ENCODE measurements at places on chromosomes 12 and 14. TPM values are rescaled to one million over a fixed set of nuclear protein-coding genes. Genes with fewer than 3 reads are reported as not detected.

- DNase-seq, result no peak
These were observed 96.4 kb downstream of the AACS start for GRCh38 chr12:125161712-125162022.

DNA sequence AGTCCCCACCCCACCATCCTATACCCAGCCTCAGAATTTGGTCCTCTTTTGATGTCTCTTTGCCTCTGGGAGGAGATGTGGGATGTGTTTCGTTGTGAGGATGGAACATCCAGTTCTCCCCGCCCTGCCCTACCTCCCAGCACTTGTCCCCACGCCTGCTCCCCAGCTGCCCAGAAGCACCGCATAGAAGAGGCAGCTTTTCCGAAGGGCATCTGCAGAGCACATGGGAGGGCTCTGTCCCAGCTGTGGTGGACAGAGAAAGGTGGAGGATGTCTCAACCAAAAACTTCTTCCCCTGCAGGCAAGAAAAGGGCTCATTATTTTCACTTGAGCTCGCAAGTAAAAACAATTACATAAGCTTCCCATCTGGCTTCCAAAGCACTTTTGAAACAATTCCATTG is 302.6 kb downstream of the PCNX1 start:
- no peak for DNase-seq

DNA sequence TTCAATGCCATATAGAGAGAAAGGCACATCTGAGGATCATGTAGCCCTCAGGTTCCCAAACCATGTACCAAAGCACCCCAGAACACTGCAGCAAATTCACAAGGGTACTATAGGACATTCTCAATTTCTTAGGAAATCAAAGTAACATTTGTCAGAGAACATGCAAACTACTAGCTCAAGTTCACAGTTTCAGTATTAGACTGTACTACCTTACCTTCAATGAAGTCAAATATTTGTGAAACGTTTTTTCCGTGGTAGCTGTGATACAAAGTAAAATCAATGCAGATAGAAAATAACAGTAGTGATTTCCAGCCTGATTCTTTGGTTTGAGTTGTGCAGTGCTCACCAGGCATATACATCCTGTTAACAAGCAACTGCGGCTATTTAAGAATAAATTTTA is 197.1 kb downstream of the MED13L start:
- DNase-seq, result no peak

DNA sequence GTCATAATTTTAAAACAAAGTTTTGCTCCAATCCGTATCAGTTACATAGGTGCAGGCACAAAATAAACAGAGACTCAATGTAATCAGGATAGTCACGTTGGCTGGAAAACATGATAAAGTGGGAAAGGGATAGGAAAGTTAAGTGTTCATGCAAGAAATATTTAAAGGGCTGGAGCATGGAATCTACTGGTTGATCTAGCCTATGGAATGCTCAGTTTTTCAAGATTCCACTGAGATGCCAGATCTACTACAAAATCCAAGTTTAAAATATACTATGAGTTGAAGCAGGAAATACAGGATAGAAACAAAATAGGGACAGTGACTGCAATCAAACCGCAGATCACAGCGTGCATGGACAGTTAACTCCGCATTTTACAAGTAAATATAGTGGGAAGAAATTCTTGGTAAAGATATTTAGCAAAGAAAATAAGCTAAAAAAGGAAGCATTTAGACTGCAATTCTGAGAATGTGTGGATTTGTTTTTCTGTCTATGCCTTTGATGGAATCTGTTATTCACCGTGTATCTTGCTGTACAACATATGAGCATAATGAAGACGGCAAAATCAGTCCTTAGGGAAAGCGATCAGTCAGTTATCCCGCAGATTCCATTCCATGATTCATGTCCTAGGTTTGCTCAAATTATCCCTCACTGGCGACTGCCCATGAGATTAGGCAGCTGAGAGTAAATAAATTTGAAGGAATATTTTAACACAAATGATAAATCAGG is 1044.3 kb downstream of the FLRT2 start:
- DNase-seq, result peak; percentile 74

GRCh38 chr14:49766839-49767238 is 1.1 kb upstream of the KLHDC2 start:
- no peak for DNase-seq

- peak; percentile 38 for DNase-seq
These were observed 90.7 kb downstream of the PPFIA2 start for GRCh38 chr12:81668475-81668874.

The EIF2S1 gene
- 180 TPM for total RNA-seq

The LRCOL1 gene
- total RNA-seq, result not detected

DNA sequence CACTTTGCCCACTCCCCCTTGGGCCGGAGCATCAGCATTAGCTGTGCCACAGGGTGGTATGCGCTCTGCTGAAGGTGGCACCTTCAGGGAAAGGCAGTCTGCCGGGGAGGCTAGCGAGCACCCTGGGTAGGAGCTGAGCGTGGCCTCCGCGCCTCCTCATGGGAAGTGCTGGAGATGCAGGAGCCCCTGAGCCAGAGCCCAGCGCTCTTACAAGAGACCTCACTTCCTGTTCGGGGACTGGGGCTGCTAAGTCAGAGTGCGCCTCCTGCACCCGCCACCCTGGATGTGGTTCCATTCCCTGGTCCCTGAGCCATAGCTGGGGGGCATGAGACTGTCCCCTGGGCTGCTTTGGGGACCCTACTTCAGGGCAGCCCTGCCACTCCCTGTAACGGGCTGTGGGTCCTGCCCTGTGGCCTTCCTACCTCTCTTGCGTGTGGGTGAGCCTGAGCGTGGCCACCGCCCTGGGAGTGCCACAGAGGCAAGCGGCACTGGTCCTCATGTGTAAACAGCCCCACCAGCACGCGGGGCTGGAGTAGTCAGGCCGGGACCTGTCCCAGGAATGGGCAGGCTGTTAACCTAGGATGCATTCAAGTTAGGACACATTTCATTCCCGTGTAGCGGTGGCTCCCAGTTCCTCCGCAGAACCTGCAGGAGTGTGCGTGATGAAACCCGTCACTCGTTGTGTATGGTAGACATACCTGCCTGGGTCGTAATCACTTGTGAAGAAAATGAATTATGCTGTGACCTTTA is 19.4 kb downstream of the COA8 start:
- DNase-seq, result no peak

DNA sequence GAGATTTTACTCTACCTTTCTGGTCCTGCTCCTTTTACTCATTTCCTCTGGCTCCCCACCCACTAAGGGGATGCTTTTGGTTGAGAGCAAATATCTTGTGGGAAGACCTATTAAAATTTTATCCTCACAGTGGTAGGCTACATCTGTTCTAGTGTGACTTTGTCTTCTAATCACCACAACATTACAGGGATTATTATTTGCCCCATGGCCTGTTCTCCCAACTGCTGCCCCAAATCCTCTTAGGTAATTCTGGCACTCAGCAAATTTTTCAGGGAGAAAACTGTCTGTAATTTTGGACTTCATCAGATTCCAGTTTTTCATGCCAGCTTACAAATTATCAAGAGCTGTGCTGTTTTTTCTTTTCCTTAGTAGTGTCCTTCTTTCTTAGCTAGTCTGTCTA is 172.3 kb downstream of the GPHN start:
- peak; percentile 3 for DNase-seq

The DCAF11 gene
- total RNA-seq, result 94.6 TPM

DNA sequence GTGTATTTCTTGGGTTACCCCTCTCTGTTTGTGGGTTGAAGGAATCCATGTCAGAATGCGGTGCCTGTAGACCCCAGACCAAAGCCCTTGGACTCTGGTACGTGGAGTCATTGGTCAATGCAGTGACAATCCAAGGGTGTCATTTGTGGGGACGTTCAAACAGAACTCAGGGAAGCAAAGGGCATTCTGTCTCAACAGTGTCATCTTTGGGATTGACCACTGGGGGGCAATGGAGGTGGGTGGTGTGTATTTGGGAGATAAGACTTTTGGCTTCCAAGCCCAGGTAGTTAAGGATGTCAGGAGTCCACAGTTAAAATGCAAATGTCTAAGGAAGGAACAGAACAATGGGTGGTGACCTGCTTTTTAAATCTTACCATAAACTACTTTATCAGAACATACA is 54.6 kb upstream of the CCDC175 start:
- DNase-seq, result peak; percentile 6

The CCDC198 gene
- not detected for total RNA-seq

DNA sequence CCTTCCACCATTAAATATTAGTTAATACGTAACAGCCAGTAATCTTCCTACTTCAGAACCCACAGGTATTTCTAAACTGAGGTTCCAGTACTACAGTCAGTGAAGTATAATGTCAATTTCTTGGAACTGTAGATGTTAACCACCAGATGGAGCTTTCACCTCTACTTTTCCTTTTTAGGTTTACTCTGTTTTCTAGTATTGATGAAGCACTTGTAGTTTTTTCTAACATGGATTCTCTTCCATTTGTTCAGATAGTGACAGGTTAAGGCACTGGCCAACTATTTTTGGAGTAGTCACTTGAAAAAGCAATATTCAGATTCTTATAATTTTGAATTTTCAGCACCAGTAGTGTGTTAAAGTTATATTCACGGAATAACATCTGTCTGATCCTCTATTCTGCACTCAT is 4.6 kb upstream of the SEC23A start:
- DNase-seq, result peak; percentile 46

DNA sequence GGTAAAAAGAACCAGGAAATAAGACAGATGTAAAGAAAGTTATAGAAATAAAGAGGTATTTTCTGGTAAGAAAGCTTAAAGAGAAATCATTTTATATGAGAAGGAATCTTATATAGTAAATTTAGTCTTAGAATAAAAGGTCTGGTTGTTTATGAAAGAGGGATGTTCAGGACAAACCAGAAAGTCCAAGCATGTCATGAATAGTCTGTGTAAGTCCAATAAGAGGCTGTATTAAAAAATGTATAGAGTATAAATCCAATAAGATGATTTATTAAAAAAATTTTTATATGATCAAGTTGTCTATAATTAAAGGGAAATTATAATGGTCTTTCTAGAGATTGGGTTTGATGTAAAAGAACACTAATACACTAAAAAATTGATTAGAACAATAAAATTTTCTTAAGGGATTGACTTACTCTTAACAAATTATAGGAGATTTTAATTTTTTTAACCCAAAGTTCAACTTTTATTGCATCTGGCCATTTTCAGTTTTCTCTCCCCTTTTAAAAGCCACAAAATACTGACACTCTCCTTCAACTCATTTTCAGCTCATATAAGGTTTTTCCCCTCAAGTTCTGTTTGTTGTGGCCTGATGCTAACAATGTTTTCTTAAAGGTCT is 35.1 kb downstream of the ST8SIA1 start:
- DNase-seq, result no peak

GRCh38 chr12:108729612-108730364 is 1.5 kb downstream of the CORO1C start:
- DNase-seq, result peak; percentile 48

DNA sequence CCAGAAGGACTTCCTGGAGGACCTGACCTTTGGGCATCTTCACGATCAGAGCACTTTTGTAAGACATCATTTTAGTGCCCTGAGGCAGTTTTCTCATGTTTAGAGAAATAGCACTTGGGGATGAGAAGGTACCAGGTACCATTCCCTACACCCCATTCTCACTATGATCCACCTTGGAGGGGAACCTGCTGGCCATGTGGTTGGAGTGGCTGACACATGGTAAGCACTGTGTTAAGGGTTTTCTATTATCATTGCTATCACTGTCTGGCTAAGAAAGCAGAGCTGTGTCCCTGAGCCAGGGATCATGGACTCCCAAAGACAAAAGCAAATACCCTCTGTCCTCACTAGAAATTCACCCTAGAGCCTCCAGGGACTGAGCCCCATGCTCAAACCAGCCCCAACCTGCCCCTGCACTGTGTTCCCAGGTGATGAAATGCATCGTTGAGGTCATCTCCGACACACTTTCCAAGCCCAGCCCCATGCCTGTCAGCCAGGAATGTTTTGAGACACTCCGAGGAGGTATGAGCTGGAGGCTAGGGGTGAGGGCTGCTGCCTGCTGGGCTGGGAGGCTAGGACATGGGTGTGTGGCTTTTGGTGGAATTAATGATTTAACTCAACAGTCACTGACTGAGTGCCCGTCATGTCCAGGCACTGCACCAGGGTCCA is 3.4 kb downstream of the CHGA start:
- DNase-seq, result no peak

The TMEM63C gene
- 0.16 TPM for total RNA-seq

The RBP5 gene
- not detected for total RNA-seq

The TPPP2 gene
- total RNA-seq, result not detected

DNA sequence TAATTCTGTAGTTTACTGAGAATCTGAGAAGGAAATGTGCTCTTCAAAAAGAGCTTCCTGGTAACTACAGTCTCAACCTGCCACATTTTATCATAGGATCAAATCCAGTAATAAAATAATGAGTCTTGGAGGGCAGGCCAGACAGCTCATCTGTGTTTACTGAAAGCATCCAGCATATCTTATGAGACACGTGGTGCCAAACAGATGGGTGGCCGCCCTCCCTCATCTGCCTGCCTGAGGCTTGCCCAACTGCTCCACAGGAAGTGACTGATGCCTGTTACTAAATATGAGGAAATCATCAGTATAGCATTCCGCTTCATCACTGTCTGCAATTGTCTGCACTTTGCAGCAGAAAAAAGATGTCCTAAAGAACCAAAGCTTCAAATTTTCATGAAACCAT is 13.5 kb downstream of the DHRS7 start:
- peak; percentile 86 for DNase-seq

The TAMALIN gene
- total RNA-seq, result 64.9 TPM

The RAD52 gene
- total RNA-seq, result 19.3 TPM

- DNase-seq, result no peak
These were observed 13.4 kb upstream of the PCNX1 start for GRCh38 chr14:70893858-70894291.

DNA sequence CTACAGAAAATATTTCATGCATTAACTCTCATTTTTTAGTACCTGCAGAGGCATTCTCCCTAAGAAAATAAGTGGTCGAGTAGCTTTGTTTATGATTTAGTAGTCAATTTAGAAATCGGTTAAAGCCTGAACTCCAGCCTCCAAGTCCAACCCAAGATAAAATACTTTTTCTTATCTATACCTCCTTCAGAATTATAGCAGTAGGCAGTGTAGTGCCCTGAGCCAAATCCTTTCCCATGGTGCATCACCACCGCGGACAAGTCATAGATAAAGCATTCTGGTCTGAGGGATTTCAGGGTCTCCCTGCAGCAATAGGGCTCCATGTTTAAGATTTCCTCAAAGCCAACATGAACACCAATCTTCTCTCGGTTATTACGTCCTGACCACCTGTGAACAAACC is 30.5 kb downstream of the USP44 start:
- DNase-seq, result no peak

DNA sequence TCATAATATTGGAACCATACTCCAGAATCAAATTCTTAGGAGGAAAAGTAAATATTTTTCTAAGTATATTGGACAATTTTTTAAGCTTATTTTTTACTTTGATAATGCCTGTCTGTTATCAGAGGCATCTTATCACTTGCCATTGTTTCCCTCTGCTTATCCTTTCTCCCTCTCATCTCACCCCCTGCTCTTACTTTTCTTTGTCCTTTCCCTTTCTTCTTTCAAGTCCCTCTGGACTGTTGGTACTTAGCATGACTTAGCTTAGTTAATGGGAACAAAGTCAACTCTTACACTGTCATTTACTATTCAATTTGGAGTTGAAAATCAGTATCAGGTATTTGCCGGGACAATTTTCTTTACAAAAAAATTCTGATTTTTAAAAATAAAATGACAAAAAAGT is 45.2 kb downstream of the ABCD2 start:
- DNase-seq, result no peak

- DNase-seq, result no peak
These were observed 130.3 kb downstream of the TGFB3 start for GRCh38 chr14:75851574-75851866.
